ENCODE measurements at places on chromosomes 7 and 10. TPM values are rescaled to one million over a fixed set of nuclear protein-coding genes. Genes with fewer than 3 reads are reported as not detected.

DMTF1 gene
- 168 TPM for total RNA-seq

DNA sequence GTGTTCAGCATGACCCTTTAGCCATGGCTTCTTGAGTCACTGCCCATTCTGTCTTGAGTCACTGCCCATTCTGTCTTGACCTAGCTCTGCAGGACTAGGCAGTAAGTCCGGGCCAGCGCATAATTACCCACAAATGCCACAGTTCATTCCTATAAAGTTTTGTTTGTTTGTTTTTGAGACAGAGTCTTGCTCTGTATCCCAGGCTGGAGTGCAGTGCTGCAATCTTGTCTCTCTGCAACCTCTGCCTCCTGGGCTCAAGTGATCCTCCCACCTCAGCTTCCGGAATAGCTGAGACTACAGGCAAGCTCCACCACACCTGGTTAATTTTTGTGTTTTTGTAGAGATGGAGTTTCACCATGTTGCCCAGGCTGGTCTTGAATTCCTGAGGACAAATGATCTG is 32.7 kb upstream of the TARP start:
- DNase-seq: no peak
- H3K36me3 ChIP-seq: no peaks in the 10 kb centered on the region
- H3K4me3 ChIP-seq: no peak overlapping the region
- H3K4me1 ChIP-seq: no peaks in the 10 kb centered on the region
- H3K27ac ChIP-seq: no peak overlapping the region
- no peaks in the 10 kb centered on the region for H3K27me3 ChIP-seq

DNA sequence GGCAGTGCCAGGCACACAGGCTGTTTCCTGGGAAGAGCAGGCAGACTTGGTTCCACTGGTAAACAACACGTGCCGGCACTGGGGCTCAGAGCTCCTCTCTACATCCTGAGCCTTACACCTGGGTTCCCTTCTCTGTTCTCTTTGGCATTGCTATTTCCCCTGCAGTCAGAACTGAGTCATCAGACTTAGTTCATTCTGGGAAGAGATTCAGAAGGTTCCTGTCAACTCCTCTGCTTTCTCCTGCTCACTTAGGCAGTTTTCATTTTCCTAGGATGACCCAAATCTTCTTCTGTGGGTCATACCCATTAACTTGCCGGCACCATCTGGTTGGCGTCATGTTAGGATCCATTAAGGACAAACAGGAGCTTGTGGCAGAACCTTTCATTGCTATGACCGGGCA is 33.4 kb upstream of the LRRC18 start:
- no peak for DNase-seq
- no peaks in the 10 kb centered on the region for H3K4me1 ChIP-seq
- H3K27me3 ChIP-seq: peaks cover 3% of the 10 kb centered on the region
- no peaks in the 10 kb centered on the region for H3K36me3 ChIP-seq

GRCh38 chr10:71138166-71138830 is 74.1 kb upstream of the UNC5B start:
- H3K27me3 ChIP-seq: peaks cover 2% of the 10 kb centered on the region
- no peak overlapping the region for H3K4me3 ChIP-seq
- peaks cover 9% of the 10 kb centered on the region for H3K4me1 ChIP-seq
- H3K36me3 ChIP-seq: peaks cover 10% of the 10 kb centered on the region
- no peak overlapping the region for H3K27ac ChIP-seq
- DNase-seq: no peak

GRCh38 chr10:17831341-17831740 is 22.2 kb downstream of the MRC1 start:
- DNase-seq: no peak
- H3K36me3 ChIP-seq: no peaks in the 10 kb centered on the region
- H3K4me3 ChIP-seq: no peak overlapping the region
- H3K27ac ChIP-seq: no peak overlapping the region
- H3K27me3 ChIP-seq: no peaks in the 10 kb centered on the region
